ENCODE measurements at places on chromosomes 4 and X. TPM values are rescaled to one million over a fixed set of nuclear protein-coding genes. Genes with fewer than 3 reads are reported as not detected.
A peak's percentile ranks its signal among the peaks of the same experiment; 100 is the strongest.

GRCh38 chrX:78111140-78111931 is 7.3 kb downstream of the PGK1 start:
- no peak for DNase-seq

- DNase-seq: no peak
Measured at GRCh38 chrX:44747969-44748368, 95.9 kb upstream of the DUSP21 start.

DNA sequence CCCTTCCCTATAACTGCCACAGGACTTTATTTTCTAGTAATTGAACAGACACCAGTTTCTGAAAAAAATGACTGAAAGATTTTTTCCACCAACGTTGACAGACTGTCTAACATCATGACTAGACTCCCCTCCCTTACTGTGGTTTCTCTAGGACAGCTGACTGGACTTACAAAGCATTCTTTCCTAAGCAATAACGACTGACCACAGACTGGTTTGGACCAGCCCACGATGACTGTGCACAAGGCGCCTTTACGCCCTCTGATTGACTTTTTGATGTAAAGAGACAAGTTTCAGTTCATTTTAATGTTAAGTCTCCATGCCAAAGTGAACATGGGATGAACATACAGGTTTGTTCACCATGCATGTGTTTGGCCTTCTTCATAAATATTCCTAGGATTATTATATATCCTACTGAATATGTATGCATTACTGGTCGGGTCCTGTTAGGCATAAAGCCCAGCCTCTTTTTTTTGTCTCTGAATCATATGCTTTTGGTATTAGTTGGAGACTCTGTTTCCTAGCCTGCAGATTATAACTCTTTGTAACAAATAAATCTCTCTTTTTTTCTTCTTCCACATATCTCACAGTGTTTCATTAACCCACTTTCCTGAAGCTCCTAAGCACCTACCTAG is 50.5 kb upstream of the UGT2B4 start:
- DNase-seq: no peak

GRCh38 chr4:42720533-42720932 is 63.6 kb upstream of the ATP8A1 start:
- DNase-seq: no peak

DNA sequence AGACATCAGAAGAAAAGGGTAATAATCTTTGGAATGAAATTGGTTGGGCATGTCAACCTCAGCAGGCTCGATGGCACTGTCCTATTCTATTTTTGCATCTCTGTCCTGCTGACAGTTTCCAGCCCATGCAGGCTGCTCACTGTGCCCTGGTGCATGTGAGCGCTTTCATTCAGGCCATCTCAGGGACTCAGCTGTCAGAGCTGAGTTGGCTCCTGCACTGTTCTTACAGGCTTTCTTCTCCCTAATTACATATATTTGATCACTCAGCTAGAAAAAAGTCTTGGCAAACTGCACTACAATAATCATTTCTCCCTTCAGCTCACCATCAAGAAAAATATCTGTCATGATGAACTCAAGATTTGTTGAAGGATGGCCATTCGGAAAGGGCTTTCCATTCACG is 84.7 kb downstream of the RASL11B start:
- DNase-seq: no peak

- DNase-seq: no peak
Measured at GRCh38 chr4:1253831-1254230, 4.9 kb upstream of the CTBP1 start.

DNA sequence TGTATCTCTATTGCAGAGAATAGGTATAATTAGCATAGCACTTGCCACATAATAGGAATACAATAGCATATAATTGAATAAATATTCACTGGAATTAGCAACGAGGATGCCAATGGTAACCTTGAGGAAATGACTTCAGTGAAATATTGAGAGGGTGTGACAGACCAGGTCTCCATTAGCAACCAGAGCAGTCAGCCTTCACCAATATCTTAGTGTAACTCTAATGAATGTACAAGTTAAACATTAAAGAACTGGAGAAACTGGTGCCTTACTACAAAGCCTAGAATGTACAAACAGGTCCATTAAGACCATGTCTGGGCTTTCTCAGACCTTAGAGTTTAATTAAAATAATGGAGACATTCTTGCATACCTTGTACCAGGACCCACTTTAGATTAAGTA is 143.0 kb downstream of the MAGEB17 start:
- peak; percentile 43 for DNase-seq

Gene MAOA
- polyA plus RNA-seq: 94.7 TPM

GRCh38 chrX:10176121-10177003 is 19.6 kb downstream of the CLCN4 start:
- DNase-seq: no peak

DNA sequence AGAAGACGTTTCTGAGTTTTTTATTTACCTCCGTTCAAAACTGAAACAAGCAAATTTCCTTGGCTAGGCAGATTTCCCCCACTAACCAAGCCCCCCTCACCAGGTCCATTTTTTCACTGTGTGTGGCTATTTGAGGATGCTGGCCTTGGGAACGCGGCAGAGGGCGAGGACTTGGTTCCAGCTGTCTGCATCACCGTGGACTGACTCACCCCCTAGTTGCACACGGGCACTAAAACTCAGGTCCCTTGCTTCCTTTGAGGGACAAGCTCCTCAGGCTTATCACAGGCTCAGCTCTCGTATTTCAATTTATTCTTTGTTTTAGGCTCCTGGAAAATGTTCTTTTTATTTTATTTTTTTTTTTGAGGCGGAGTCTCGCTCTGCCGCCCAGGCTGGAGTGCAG is 8.4 kb upstream of the MTNR1A start:
- DNase-seq: no peak

DNA sequence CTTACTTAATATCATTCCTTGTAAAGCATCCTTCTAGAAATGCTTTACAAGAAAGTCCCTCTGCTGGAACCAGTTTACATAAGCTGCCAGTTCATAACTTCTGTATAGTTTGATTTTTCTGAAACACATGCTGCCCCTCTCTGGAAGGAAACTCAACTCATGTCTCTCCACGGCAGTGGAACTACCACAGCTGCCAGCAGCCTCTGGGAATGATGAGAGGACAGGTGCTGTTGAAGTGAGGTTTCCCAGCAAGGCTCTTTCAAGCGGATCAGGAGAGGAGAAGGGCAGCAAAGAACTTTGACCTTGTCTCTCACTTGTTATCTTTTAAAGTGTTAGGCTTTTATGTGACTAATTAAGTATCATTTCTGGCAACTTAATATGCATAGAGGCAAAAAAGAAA is 7.3 kb downstream of the GRPR start:
- no peak for DNase-seq

Gene RIPPLY1
- polyA plus RNA-seq: 0.81 TPM

DNA sequence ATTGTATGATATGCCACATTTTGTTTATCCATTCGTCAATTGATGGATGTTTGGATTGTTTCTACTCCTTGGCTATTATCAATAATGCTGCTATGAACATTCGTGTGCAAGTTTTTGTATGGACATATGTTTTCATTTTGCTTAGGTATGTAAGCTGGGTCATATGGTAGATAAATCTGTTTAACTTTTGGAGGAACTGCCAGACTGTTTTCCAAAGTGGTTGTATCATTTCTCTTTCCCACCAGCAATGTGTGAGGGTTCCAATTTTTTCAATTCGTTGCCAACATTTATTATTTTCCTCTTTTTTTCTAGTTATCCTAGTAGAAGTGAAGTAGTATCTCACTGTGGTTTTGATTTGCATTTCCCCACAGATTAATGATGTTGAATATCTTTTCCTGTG is 71.8 kb downstream of the DIAPH2 start:
- DNase-seq: no peak

- DNase-seq: no peak
Measured at GRCh38 chrX:111914398-111915090, 38.6 kb downstream of the TRPC5OS start.

DNA sequence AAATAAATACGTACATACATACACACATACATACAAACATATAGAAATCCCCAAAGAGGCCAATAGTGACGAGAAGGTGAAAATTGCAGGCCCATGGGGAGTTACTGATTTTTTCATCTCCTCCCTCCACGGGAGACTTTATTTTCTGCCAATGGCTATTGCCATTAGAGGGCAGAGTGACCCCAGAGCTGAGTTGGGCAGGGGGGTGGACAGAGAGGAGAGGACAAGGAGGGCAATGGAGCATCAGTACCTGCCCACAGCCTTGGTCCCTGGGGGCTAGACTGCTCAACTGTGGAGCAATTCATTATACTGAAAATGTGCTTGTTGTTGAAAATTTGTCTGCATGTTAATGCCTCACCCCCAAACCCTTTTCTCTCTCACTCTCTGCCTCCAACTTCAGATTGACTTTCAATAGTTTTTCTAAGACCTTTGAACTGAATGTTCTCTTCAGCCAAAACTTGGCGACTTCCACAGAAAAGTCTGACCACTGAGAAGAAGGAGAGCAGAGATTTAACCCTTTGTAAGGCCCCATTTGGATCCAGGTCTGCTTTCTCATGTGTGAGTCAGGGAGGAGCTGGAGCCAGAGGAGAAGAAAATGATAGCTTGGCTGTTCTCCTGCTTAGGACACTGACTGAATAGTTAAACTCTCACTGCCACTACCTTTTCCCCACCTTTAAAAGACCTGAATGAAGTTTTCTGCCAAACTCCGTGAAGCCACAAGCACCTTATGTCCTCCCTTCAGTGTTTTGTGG is 180.7 kb downstream of the AR start:
- no peak for DNase-seq

Gene EFHC2
- 2.2 TPM for polyA plus RNA-seq

DNA sequence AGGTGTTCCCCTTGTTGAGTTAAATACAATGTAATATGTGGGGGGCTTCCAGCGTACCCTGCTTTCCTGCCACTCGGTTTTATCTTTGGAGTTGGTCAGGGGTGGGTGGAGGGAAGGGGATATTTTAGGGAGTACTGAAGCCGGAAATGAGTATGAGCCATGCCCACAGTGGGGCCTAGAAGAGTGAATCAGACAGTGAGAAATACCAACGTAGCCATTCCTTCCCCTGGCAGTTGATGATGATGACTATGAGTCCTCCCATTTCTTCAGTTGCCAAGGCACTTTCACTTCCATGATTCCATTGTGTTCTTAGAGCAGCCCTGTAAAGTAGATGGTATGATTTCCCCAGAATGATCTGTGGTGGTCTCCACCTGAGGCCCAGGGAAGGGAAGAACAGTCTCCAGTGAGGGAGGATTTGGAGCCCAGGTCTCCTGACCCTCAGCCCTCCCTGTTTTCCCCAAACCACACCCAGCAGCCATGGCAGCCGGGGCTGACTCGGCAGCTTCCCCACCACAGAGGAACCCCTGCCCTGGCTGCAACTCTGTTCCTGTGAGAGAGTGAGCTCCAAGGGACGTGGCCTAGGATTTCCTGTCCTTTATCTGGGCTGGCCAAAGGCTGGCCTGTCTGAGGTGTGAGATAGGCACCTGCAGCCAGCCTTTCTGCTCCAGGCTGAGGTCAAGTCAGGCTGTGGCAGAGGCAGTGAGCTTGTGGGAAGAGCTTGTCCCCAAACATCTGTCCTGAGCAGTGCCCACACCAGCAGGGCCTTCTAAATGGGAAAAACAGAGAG is 52.7 kb downstream of the STARD8 start:
- DNase-seq: no peak

DNA sequence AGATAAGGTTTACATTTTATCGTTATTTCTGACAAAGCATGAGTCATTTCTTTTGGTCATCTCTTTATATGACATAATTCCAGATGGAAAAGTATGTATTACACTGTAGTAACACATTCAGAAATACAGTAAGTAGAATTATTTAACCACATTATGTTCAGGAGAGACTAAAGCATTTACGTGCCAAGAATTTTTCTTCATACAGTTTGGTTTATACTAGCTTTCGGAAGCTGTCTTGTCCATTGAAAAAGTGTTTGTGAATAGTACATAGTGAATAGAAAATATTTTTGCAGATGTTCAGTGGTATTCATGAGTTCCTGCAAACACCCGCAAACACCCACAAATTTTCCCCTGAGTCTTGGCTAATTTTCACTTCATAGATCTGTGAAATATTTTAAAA is 1033.0 kb upstream of the INTU start:
- DNase-seq: no peak

Gene ATP2B3
- 1.6 TPM for polyA plus RNA-seq

Gene FAM241A
- 1.3 TPM for polyA plus RNA-seq

Gene MAGEB17
- polyA plus RNA-seq: not detected

GRCh38 chrX:11215191-11215921 is 77.9 kb upstream of the AMELX start:
- DNase-seq: no peak

Gene PDZD4
- 10.5 TPM for polyA plus RNA-seq

DNA sequence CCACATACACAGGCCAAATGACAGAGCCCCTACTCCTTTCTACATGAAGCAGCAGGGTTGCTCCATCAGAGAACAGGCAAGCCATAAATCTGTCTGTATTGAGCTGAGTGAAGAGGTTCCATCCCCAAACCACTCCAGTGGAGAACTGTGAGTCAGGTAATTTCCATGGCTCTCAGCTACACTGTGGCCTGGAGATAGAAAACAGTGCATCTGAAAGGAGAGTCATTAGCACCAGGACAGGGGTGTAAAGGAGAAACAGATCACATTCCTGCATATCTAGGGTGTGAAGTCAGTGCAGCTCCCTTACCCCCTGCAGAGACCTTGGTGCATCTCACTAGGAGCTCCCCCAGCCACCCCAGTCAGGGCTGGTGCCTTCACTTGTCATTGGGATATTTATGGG is 314.7 kb downstream of the CHIC1 start:
- DNase-seq: no peak

DNA sequence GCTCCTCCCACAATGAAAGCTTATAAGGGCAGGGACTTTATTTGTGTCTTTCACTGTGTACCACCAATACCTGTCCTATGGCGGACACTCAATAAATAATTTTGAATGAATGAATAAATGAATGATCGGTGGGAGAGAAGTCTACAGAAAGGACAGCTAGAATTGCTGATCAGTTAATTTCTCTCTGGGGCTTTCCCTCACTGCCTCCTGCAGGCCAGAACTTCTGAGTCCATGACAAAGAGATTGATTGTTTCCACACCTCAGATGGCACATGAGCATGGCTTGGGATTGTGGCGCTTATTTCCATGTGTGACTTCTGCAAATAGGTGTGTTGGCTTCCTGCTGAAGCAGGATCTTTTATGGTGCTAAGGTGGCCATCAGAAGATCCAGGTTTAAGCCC is 6.3 kb downstream of the FAM47E start:
- no peak for DNase-seq

GRCh38 chr4:155964016-155964891 is 10.6 kb upstream of the CTSO start:
- no peak for DNase-seq

GRCh38 chrX:70754169-70754848 is 154.2 kb downstream of the TEX11 start:
- no peak for DNase-seq

Gene RGN
- 170 TPM for polyA plus RNA-seq

DNA sequence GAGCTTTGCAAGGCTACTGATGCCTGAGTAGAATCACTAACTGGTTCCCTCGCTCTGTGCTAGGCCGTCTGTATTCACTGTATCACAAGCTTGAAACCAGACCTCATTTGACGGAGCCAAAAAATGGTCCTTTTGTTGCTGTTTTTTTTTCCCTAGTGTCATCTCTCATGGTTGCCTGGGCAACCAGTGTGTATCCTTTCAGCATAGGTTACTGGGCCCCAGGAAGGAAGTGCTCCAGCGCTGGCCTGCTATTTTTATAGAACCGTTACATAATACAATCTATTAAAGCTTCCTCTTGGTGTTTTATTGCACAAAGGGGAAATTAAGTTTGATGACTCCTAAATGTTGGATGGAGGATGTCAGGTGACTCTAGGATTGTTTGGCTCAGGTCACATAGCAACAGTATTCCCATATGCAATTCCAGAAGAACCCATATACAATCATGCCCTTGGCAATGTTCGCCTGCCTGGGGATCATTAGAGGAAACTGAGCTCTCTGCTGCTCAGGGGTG is 220.4 kb downstream of the SPRY1 start:
- peak; percentile 64 for DNase-seq

Gene ODAM
- 2.5 TPM for polyA plus RNA-seq

GRCh38 chr4:156665780-156666366 is 305.7 kb downstream of the PDGFC start:
- no peak for DNase-seq

Gene ZMAT1
- polyA plus RNA-seq: 18.4 TPM
